ENCODE measurements at places on chromosomes 3 and 15.

DNA sequence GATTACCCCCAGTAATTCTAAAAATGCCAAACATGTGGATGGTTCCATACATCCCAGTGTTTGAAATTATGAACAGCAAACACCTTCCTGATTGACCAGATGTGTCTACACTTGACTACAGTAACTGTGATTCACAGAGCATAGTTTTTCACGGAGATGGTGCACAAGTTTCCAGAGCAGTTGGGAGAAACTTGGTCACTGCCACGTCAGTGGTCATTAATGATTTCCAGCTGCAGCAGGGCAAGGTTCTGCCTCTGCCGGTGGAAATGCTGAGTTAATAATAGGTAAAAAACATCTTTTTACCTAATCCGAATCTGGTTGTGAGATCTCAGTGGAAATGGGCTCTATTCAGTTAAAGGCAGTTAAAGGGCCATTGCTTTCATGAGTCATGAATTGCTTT lies 154.1 kb upstream of the FEZF2 start:
- no peak for DNase-seq

- no peak for DNase-seq
These were observed 227.6 kb upstream of the BHLHE40 start for GRCh38 chr3:4751502-4752101.

DNA sequence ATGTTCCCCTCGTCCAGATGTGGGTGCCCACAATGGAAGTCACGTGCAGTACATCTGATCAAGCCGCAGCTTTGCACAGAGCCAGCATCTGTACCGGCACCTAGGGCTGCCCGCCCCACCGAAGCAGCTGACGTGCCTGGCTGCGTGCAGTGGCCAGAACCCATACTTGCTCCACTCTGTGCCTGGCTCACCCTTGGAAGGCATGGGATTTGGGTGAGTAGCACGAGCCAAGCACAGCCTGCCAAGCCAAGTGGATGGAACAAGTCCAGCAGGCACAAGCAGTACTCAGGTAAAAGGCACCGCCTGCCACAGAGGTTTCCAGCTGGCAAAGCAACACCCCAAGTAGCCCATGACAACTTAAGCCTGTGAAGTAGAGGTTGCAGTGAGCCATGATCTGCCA lies 261.3 kb downstream of the TBC1D5 start:
- DNase-seq = no peak

- DNase-seq = no peak
These were observed 17.6 kb downstream of the CYFIP1 start for GRCh38 chr15:22962611-22963010.

DNA sequence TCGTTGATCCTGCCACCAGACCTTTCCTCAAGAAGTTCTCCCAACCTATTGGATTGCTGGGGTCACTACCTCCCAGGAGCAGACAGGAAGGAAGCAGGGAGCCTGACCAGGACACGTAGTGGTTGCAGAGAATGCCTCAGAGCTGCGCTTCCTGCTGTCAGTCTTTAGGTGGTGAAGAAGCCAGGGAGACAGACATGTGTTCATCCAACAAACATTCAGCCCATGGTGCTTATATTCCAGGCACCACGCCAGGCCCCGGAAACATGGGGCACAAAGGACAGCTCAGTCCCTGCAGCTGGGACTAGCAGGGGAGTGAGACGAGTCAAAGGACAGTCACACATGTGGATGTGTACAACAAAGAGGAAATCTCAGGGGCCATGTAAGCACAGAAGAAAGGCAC lies 26.0 kb upstream of the CORO2B start:
- no peak for DNase-seq
